ENCODE measurements at places on chromosomes 5 and 9.

DNA sequence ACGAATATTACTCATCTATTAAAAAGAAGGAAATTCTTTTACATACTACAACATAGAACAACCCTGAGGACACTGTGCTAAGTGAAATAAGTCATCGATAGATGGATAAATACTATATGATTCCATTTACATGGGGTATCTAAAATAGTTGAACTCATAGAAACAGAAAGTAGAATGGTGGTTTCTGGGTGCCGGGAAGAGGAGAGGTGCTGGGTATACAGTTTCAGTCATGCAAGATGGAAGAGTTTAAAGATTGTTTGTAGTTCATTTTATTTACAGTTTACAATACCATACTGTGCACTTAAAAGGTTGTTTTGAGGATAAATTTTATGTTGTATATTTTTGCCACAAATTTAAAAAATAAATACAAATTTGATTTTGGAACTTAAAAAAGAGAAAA is 267.5 kb upstream of the ITGA1 start:
- no peak for DNase-seq

DNA sequence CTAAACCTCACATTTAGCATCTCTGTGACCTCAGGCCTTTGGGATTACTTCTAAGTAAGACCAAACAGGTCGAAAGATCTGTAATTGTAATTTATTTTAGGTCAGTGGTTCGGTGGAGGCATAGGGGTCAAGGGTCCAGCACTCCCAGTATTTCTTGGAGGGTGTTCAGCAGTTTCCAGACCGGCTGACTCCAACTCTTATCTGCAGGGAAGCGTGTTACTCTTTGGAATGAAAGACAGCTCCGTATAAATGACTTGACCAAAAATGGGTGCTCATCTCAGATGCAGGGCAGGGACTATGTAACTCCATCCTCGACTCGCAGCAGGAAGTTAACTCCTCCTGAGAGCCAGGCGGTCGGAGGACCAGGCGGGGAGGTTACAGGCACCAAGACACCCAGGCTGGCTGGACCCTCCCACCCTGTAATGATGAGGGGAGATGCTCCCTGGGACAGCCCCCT is 620 bp upstream of the VPS13A start:
- DNase-seq = no peak

GRCh38 chr5:17438027-17438426 is 60.0 kb upstream of the TAF11L2 start:
- DNase-seq = no peak

DNA sequence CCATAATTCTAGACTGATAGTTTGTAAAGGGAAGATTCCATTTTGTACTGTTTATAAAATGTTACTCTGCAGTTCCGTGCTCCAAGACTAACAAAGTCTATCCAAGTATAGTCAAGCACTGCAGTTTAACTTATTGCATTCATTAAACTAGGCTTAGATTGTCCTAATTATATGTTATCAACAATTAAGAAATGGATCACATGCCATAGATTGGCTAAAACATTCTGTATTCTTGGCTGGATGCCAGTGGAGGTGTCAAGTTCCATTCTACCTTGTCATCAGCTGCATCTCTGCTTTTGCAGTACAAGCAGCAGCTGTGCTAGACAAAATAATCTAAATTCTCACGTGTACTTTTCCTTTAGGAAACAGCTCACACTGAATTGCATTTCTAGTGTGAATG is 69.4 kb upstream of the MEF2C start:
- DNase-seq = no peak

DNA sequence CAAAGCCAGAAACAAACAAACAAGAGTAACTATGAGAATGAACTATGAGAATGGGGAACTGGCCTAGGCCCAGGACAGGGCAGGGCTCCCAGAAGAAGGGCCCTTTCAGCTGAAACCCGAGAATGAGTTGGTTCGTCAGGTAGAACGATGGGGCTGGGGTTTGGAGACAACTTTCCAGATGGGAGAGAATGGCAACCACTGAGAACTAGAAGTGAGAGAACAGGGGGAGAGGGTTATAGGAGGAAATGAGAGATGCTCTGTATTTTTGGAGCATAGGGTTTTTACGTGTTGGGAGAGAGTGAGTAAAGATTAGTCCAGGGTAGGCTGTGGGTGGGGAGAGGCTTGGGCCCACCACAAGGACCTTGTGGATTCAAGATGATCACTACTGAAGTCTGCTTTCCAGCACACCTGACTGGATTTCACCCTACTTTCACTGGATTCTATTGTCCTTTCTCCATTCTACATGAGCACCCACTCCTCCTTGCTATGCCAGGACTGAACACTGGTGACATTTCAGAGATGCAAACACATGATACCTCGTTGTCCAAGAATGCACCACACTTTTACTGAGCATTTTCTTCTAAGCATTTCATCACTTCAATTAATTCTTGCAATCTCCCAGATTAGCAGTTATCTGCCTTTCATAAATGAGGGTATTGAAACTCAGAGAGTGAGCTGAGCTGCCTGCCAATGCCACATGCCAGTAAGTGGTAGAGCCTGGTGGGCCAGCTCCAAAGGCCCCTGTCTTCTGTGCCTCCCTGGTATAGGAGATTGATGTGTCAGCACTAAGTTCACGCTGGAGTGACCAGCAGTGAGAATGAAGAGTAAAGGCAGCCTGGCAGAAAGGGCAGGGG is 3.2 kb upstream of the TMEM268 start:
- DNase-seq = no peak

- DNase-seq = peak; percentile 45
Measured at GRCh38 chr9:135294836-135295235, 184.7 kb upstream of the PPP1R26 start.

Measured in H4 (cell line).